CD4-positive, alpha-beta T cell treated with Interleukin-17A for 1 hour (primary cell): ENCODE measurements at places on chromosomes 7 and 10.

DNA sequence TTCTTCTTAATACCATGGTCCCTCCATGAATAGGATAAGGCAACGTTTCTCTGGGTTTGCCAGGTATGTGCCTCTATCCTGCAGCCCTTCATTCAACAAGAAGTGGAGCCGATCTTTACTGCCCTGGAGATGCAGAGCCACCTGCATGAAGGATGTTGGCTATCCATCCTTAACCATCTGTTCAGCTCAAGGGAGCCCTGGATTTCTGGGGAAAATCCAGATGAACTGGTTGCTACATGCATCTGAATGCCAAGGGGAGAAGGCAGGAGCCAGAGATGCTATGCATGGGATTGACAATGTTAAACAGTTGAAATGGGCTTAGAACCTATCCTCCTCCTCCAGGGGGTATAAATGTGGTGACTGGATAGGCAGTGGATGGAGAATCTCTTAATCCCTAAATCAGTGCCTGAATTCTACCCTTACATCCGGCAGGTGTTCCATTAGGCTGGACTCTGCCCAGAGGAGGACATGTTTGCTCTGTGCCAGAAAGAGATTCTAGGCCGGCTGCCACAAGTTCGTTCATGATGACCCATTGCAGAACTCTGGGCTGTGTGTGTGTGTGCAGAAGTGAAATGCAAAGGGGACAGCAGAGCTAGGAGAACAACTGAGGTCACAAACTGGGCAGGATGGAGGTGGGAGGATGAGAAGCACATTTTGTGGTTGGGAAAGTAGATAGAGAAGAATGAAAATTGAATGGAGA is 15.6 kb downstream of the CPED1 start:
- DNase-seq: no peak

GRCh38 chr7:70776627-70777101 is 355.3 kb upstream of the GALNT17 start:
- peak; percentile 28 for DNase-seq

GRCh38 chr10:11683529-11684320 is 58.5 kb upstream of the ECHDC3 start:
- no peak for DNase-seq

DNA sequence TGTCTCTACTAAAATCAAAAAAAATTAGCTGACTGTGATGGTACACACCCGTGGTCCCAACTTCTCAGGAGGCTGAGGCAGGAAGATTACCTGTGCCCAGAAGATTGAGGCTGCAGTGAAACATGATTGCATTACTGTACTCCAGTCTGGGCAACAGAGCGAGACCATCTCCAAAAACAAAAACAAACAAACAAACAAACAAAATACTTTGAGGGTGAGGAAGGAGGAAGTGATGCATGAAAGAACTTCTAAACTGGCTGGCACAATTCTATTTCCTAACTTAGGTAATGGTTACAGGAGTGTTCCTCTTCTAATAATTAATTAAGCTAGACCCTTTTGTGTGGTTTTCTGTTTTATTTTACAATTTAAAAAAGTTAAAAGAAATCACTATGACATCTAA is 15.5 kb downstream of the WAPL start:
- no peak for DNase-seq

DNA sequence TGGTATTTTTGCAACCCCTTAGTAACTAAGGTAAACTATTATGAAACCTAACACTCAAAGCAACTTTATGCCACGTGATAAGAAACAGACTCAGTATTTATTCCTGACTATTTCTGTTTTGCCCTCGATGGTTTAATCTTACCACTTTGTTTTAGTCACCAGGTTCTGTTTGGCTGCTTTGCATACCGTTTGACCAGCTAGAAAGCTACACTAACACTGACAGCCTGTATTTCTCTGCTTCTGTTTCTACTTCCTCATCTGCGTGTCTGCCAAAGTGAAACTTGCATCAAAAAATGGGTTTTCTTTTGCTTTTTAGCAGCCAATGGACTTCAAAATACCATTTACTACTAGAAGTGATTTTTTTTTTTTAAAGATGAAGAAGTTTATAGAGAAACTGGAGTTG is 802.5 kb downstream of the GRM8 start:
- no peak for DNase-seq

- no peak for DNase-seq
Measured at GRCh38 chr7:85423209-85423895, 236.5 kb upstream of the SEMA3D start.

DNA sequence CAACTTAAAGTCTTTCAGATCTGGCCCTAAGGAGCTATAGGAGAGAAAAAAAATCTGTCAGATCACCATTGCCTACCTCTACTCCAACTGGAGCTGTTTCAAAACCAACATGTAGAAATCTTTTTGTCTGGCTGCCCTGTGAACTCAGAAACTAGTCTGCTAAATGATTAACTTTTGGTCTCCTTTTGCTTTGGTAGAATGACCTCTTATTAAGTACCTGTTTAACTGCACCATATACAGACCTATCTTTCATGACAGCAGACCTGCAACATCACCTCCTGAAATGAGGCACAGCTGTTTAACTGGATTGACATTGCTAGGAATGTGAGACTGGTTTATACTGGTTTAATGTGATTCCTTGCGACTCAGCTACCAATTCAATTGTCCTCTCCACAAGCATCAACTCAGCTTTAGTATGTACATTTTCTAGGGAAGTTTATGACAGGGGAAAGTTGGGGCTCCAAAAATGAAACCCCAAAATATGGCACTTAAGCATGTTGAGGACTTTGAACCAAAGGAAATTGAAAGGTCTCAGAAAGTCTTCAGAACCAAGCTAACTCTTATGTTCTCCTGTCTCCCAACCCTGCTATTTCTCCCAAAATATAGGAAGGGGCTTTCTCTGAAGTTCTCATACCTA is 1.8 kb downstream of the CYP3A43 start:
- DNase-seq: no peak

DNA sequence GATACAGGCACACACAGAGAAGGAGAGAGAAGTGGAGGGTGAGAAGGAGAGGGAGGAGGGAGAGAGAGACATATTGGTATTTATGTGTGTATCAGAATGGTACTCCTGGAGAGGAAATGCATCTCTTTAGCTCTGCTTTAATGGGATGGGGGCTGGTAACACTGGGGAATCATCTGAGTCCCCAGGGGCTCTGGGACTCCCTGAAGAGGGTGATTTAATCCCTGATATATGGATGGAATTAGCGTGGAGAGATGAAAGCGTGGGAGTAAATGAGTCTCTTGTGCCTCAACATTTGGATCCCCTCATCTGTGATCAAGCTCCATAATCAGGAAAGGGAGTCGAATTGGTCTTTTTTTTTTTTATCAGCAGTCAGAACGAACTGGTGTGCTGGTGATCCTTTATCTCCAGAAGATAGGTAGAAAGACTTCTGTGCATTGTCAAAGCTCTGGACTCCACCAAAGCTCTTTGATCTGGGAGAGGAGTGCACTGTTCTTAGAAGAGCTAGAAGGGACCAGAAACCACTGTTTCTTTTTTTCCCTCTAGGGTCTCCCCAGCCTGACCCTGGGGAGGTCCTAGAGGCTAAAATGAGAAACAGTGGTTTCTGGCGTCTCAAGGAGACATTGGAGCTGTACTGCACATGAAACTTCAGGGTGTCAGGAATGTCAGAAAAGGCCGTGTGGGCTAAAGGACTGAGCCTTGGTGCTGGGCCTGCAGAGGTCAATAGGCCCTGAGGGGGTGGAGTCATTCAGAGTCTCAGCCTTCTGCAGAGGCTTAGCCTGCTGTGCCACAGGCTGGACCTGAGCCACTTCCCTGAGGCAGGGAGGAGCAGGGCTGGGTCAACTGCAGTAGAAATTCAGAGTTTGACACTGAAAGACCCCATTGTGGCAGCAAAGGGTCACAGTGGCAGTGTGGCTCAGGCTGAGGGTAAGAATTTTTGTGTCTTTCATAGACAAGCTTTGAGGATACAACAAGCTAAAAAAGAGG is 234.4 kb upstream of the SLC26A5 start:
- DNase-seq: no peak

- DNase-seq: no peak
Measured at GRCh38 chr7:36707465-36707864, 16.8 kb downstream of the AOAH start.

DNA sequence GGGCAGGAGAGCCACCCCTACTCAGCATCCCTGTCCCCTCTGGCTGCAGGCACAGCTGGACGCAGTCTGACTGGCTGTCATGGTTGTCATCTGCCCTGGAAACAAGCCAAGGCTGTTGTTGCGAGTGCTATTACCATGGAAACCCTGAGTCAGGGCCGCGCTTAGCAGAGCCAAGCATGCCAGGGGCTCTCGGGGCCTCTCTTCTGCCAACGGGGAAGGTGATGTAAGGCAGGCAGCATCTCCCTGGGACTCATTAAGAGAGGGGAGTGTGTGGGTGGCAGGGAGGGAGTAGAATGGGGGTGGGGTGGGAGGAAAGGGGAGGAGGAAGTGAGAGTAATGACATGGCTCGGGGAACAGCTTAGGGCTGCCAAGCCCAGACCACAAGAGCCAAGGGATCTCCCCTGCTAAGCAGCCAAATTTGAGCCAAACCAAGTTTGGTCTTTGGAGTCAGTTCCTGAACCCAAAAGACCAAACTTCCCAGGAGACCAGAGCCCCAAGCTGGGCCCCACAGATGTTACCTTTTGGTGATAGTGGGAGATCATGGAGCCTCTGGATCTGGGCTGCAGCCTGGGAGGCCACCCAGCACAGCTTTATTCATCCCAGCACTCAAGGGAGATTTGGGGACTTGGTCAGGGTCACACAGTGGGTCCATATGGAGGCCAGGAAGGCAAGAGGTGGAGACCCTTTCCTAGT is 67.6 kb downstream of the TMEM130 start:
- peak; percentile 18 for DNase-seq

DNA sequence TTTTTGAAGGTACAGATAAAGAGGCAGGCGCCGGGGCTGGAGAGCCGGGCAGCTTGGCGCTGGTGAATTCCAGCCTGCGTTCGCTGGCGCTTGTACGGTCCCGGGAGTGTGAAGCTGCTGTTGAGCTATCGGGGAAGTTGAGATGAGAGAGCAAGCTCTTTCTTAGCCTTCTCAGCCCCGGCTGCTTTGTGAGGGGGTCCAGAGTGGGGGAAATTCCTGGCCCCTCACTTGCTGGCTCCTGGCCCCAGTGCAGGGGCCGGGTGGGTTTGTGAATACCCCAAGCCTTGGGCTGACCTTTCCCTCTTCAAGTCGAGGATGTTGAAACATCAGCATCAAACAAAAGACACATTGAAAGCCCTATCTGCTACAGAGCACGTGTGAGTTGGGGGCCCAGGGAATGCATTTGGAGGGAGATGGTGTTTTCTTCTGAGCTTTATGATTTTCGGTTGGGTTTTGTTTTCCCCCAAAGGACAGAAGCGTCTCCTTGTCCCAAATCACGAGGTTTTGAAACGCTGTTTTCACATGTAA is 2.7 kb downstream of the ZMIZ1 start:
- DNase-seq: no peak

DNA sequence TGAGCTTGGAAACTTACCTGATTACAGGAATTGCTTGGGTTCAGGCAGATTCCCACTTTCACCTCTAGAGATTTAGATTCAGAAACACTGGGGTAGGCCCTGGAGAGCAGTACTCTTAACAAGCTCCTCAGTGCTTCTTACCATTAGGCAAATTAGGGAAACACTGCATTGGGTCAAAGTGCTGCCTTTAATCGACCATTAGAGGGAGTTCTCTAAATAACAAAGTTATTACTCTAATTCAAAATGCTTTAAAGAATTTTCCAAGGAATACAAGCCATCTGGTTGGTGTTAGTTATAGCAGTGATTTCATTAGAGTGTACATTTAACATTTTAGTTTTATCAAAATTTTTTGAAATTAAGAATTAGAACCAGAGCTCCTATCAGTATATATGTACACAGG is 324.5 kb downstream of the GFRA1 start:
- DNase-seq: no peak

GRCh38 chr10:78199005-78199725 is 165.5 kb downstream of the RPS24 start:
- DNase-seq: no peak

DNA sequence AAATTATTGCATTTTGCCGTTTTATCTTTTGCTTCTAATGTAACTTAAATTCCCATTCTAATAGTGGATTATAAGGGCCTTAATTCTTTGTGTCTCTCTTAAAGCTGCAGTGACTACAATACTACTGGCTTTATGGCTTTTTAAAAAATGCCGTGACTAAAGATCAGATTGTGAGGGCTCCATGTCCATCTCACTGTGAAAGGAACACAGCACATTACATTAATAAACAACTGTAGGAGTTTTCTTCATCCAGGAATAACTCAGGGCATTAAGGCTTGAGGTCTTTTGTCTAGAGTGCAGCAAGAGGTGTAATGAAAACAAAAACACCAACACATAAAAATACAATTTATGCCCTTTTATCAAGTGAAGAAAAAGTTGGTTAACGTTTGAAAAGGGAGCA is 205.3 kb downstream of the SKAP2 start:
- no peak for DNase-seq

DNA sequence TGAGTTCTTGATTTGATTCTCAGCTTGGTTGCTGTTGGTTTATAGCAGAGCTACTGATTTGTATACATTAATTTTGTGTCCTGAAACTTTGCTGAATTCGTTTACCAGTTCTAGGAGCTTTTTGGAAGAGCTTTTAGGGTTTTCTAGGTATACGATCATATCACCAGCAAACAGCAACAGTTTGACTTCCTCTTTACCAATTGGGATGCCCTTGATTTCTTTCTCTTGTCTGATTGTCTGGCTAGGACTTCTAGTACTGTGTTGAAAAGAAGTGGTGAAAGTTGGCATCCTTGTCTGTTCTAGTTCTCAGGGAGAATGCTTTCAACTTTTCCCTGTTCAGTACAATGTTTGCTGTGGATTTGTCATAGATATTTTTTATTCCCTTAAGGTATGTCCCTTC is 86.2 kb downstream of the PLXDC2 start:
- DNase-seq: no peak

GRCh38 chr7:73638911-73639310 is 14.6 kb upstream of the MLXIPL start:
- DNase-seq: no peak

- no peak for DNase-seq
Measured at GRCh38 chr10:126245501-126245900, 142.8 kb downstream of the ADAM12 start.

- no peak for DNase-seq
Measured at GRCh38 chr7:88586219-88586618, 173.3 kb upstream of the ZNF804B start.
